ENCODE measurements at places on chromosomes 6 and 20.

DNA sequence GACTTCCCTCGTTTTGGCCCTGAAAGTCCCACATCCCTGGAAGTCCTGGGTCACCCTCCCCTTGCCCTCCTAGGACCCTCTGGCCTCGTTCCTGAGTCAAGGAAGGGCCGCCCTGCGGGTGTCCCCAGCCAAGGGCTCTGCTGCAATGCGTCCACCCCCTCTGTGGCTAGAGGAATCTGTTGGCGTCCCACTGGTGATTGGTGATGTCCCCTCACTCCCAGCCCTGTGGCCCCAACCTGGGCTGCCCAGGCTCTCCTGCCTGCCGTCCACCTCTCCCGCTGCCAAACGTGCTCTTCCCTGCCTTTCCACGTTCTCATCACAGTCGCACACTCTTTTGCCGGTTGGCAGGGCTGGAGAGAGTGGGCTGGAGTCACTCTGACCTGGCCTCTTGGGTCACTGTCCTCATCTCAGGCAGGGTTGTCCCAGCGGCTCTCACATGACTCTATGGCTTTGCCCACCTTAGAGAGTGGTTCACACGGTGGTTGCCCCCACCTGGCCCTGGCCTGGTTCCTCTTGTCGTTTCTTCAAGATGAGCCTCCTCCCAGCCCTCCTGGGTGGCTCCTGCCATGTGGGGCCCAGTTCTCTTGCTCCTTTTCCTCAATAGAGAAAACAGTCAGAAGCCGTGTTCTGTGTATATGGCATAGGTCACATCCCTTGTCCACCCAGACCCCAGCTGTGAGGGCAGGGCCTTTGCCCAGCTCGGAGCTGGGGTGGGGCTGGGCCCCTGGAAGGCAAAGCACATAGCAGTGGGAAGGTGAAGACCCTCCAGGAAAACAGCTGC, 100.9 kb downstream of the TMEM242 start:
- no peak for DNase-seq

- DNase-seq = no peak
These were observed 4.2 kb downstream of the AKIRIN2 start for GRCh38 chr6:87697581-87698546.

- DNase-seq = no peak
These were observed 13.3 kb downstream of the PANK2 start for GRCh38 chr20:3902446-3902845.

GRCh38 chr6:53573299-53573698, 28.4 kb upstream of the GCLC start:
- no peak for DNase-seq

GRCh38 chr6:321536-322258, 29.4 kb downstream of the DUSP22 start:
- no peak for DNase-seq

DNA sequence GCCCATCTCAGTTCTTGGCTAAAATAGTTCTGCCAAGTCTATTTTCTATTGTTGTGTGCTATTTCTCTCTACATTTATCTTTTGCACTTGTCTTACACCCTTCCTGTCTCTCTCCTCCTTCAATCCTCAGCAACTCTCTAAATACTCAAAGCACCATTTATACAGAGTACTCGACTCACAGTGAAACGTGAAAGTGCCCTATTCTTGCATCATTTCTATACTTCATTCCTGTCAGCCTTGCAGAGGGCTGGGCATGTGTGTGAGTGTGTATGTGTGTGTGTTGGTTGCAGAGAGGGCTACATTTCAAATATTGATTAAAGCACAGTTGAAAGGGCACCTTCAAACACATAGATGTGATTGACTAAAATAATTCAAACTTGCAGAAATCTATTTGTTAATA, 373.2 kb upstream of the MANEA start:
- DNase-seq = no peak

- DNase-seq = no peak
These were observed 48.9 kb downstream of the VTA1 start for GRCh38 chr6:142195862-142196541.
